ENCODE measurements at places on chromosomes 5 and 9.

DNA sequence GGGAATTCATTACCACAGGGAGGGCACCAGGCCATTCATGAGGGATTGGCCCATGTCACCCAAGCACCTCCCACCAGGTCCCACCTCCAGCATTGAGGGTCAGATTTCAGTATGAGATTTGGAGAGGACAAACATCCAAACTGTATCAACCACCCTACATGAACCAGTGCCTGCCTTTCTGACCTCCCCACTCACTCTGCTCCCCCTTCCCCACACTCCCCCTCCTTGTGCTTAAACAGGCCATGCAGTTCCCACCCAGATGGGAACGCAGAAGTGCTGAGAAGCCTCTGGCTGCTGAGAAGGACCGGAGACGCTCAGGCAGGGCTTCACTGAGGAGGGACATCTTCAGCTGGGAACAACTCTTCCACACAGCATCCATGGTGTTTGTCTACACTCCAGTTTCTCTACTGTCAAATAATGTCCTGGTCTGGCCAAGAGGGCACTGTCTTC lies 30.0 kb upstream of the ADAMTS2 start:
- no peak for DNase-seq

DNA sequence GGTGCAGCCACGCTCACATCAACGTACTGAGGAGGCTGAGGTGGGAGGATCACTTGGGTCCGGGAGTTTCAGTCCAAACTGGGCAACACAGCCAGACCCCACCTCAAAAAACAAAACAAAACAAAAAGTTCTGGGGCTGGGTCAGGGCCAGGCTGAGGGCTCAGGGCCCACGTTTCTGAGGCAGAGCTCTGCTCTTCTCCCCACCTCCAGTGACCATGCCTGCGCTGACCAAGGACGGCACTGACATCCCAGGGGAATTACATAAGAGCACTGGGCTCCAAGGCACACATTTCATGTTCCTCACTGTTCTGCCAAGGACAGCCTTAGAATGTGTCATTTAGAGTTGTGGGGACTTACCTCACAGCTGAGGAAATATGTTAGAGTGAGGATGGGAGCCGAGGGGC lies 40.4 kb upstream of the TESK1 start:
- DNase-seq = no peak

DNA sequence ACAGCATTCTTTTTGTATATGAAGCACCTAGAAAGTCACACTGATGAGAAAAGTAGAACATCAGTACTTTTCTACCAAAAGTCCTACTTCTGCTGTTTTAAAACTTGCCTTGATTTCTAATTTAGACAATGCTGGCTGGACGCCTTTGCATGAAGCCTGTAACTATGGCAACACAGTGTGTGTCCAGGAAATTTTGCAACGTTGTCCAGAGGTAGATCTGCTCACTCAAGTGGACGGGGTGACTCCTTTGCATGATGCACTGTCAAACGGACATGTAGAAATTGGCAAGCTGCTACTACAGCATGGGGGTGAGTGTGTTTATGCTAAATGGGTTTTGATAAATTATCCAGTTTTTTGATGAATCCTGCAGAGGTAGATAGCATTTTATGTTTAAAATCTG lies 73.5 kb downstream of the SLF1 start:
- DNase-seq = no peak

DNA sequence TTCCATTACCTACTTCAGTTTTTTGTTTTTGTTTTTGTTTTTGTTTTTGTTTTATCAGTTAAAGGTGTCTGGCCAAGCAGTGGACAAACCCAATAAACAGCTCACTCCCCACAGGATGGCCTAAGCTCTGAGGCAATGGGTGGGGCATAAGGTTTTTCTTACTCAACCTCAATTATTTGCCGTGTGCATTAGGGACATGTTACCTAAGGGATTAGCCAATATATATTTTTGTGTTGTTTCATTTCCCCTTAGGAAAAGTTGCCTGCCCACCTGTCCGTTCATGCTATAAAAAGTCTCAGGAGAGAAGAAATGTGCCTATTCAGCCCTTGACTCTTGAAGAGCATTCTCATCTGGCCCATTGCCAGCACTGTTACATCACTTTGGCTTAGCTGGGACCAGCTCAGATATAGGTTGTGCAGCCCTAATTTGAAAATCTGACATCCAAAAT lies 7.3 kb downstream of the SH3RF2 start:
- DNase-seq = no peak

GRCh38 chr5:31811210-31811609 lies 172.3 kb downstream of the PDZD2 start:
- DNase-seq = no peak

DNA sequence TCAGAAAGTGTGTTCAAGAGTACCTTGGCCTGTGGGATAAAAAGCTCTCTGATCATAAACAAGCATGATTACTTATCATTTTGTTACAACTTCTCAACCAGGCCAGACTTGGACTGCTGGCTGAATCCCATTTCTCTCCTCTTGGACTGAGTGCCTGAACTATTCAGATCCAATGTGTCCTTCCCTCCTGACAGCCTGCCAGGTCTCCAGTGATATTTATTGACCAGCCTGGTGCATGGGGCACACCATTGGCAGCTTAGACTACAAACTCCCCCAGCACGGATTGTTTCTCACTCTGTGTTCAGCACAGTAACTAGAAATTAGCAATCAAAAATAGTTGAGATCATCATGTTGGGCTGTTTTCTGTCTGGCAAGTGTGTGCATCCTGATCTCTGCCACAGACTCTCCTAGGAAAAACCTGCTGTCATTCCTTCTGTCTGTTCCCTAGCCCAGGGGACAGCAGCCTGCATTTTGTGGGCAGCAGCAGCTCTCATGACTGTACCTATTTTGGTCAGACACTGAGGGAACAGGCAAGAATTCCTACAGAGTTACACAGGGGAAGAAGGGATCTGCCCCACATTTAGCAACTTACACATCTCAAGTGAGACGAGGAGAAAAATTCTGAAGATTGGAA lies 348.1 kb downstream of the ADAMTS6 start:
- no peak for DNase-seq

- peak; percentile 6 for DNase-seq
These were observed 615 bp downstream of the PSMD5 start for GRCh38 chr9:120841930-120842684.

- no peak for DNase-seq
These were observed 240.8 kb upstream of the ZNF462 start for GRCh38 chr9:106622164-106622487.

DNA sequence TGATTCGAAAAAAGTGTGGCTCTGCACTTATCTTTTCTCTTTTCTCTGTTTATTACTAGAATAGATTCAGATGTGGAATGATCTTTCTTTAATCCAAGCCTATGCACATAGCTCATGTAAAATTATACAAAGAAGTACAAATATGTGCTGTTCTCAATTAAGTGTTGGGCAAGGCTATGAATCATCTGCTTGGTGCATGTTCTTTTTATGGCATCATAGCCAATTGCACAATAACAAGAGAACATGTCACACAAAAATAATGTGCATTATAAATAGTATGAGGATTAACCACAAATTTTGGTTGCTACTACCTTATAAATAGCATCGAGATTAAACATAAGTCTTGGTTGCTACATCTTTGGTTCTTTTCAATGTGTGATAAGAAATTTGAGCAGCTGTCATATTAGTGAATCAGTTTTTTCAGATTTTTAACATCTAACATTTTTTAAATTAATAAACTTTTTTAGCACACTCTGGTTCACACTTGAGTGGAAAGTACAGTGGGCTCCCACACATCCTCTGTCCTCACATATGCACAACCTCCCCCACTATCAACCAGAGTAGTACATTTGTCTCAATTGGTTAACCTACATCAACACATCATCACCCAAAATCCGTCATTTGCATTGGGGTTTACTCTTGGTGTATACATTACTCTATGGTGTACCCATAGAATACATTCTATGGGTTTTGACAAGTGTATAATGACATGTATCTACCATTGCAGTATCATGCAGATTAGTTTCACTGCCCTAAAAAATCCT lies 6.8 kb upstream of the RECK start:
- DNase-seq = no peak

- DNase-seq = no peak
These were observed 486.1 kb downstream of the KDM4C start for GRCh38 chr9:7243838-7244237.

- no peak for DNase-seq
These were observed 14.9 kb downstream of the ATOX1 start for GRCh38 chr5:151743530-151743929.

DNA sequence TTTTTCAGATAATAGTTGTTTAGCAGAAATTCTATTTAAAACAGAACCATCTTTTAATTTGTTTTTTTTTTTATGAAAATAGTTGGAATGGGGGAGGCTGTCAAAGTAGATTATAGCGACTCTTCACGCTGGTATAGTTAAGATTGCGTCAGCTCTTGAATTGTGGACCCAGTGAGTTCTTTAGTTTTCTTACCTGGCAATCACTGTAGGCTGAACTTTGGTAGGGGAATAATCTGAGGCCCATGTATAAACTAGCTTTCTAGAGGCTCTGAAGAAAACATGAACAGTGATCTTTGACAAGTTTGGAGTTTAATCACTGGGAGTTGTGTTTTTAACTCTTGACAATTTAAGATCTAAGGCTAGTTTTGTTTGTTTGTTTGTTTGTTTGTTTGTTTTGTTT lies 80.8 kb downstream of the CD180 start:
- DNase-seq = no peak

DNA sequence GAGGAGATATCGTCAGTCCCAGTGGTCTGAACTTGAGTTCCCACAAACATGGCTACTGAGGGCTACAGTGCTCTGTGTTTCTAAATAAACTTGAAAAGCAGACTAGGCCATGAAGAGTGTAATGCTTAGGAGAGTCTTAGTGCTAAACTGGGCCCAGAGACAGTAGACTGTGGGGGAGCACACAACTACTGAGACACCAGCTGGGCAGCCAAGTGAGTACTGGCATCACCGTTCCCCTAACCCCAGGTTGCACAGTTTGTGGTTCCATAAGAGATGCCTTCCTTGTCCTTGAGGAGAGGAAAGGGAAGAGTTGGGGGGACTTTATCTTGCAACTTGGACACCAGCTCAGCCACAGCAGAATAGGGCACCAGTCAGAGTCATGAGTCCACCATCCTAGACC lies 172.1 kb upstream of the DMRTA1 start:
- DNase-seq = no peak

DNA sequence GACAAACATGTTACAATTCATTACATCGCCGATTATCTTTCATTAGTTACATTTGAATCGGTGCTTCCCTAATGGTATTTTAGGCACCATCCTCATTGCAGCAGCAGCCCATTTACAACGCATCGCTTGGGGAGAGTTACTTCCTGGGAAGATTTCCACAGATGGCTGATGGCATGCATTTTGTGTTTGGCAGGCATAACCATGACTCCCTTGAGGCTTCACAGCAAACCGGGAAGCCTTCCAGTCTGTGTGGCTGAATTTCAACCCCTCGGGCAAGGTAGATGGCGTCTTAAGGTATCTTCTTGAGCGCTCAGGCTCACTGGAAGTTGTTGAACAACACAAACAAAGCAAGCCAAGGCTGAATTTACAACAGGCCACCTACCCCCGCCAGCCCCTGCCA lies 1.6 kb upstream of the DNAH5 start:
- no peak for DNase-seq

GRCh38 chr9:6680797-6681146 lies 35.2 kb upstream of the GLDC start:
- DNase-seq = peak; percentile 38

DNA sequence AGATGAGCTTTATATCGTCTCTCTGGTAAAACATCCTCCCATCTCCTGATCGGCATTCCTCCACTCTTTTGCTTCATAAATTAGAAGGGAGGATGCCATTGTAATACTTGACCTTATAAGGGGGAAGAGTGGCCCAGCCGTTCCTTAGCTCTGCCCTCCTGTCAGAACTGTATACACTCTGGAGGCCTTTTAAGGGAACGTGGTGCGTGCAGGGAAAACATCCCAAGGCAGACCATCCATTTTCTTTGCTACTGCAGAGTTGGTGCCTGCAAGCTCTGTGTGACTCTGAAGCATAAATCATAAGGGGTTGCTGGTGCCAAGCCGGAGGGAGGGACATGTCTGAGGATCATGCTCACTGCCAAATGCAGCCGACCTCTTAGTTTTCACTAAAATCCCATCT lies 90.4 kb downstream of the PGM5 start:
- no peak for DNase-seq

DNA sequence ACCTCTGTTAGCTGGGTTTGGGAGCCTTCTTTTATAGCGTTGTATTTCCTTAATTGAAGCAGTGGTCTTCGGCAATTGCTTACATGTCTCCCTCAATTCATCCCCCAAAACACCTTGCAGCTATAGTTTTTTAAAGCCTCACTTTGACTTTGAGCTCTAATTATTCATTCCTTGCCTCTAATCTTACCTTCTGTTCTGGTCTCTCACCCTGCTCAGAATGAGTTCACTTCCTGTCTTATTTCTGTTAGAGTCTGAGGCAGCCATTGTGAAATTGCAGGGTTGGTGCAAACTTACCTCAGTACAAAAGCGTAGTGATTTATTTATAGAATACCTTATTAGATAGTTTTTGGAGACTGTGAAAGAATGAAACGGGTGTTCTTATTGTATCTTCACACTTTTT lies 35.0 kb downstream of the AOPEP start:
- DNase-seq = no peak

GRCh38 chr5:32018476-32019436 lies 155.4 kb downstream of the GOLPH3 start:
- no peak for DNase-seq

GRCh38 chr9:15843931-15844330 lies 291.1 kb downstream of the CCDC171 start:
- no peak for DNase-seq

DNA sequence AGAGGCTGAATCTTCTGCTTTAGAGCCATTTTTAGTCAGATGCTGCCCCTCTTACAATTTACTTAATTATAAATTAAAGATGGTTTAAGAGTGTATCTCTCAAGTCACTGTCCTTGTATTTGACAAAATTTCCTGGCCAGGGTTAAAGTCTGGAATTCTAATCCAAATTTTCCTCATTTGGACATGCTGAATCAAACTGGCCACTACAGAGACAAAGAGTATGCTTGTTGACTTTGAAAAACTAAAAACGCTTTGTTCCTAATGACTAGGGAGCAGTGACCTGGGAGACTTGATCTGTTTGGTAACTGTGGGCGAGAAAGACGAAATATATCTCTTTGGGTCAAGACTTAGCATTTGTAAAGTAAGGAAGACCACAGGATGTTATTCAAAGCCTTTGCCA lies 303.2 kb downstream of the ZSWIM6 start:
- DNase-seq = no peak

DNA sequence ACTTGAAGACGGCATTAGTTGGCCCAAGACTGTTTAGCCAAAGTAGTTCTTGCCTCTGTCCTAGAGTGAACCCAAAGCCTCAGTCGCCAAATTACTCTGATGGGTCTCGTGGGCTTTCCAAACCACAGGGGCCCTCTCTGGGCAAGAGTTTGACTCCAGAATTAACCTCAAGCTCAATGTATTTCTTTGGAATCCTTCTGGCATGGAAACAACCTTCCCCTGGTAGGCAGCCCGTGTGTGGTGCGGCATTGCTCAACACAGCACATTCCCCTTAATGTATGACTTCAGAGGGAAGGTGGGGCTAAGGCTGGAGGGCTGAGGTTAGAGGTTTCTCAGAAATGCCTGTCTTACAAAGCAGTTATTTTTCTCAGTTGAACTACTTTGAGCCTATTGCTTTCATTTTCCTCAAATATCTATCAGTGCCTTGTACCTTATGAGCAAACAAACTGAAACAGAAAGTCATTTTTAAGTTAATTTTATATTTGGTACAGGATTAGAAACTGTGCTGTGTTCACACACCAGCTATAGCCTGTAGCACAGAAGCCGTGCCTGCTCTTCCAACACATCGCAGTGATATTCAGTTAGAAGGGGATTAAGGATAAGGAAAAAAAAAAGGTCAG lies 123.9 kb upstream of the HAPLN1 start:
- DNase-seq = no peak
